Inflammatory macrophage treated with lipopolysaccharide for 1 hour (primary cell): ENCODE measurements at places on chromosomes 11 and 22.

DNA sequence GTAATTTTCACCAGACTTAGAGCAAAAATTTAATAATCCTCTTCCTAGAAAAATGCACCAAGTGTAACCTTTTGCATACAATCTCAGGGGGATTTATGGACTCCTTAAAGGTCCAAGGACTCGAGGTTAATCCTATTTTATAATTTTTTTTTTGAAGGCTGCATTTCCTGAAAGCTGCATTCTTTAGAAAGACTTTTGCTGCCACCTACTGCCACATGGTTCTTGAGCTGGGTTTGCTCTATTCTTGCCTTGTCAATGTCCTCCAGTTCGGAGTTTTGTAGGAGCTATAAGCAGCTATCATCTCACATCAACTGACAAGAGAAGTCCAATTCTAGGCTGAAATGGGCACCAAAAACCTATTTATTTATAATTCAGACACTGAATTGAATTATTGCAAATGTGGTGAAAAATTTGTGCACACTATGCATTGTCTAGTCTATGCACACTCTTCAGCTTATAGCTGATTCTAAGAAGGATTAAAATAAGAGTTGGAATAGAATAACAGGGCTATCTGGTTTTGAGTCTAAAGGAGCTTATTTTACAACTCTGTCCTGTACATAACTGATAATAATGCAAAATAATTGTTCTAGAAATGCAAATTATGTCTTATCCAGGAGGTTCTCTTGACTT lies 31.3 kb downstream of the TRAF6 start:
- peak; percentile 24 for DNase-seq

DNA sequence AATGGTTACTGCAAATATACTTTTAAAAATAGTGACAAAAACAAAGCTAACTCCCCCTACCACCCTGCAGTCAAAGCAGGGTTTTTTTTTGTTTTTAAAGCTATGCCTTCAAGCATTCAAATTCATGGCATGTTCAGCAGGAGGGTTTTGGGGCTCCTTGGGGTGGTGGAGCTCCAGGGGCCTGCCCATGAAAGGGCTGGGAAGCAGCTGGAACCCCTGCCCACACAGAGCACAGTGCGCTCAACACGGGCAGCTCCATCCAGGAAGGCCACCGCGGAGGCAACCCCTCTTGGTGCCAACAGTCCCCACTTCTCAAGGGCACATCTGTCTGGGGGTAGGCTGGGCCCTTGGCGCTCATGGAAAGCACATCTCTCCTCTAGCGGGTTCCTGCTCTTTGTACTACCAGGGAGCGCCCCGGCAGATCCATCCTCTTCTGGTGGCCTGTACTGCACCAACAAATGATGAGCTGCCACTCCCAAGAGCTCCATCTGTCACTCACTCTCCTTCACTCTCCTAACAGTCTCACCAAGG lies 16.6 kb upstream of the PHLDA2 start:
- no peak for DNase-seq

GRCh38 chr11:32838505-32839274 lies 9.0 kb downstream of the PRRG4 start:
- DNase-seq, result no peak

DNA sequence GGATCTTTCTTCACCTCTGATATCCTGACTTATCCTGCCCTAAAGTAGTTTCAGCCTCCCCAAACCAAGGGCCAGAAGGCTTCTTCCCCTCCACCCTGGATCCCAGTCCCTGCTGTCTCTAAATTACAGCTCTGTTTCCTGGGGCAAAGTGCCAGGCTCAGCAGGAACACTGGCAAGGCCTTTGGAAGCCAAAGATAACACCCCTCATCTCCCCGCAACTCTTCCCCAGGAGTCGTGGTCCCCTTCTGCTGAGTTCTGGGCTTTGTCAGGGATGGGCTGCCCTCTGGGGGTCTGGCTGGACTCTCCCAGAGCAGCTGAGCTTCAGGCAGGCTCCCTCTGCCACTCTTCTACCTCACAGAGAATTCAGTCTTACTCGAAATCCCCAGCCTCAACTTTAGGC lies 53.8 kb upstream of the AMPD3 start:
- no peak for DNase-seq

- DNase-seq, result no peak
Observed at GRCh38 chr11:85750646-85751045, 60.3 kb downstream of the SYTL2 start.

DNA sequence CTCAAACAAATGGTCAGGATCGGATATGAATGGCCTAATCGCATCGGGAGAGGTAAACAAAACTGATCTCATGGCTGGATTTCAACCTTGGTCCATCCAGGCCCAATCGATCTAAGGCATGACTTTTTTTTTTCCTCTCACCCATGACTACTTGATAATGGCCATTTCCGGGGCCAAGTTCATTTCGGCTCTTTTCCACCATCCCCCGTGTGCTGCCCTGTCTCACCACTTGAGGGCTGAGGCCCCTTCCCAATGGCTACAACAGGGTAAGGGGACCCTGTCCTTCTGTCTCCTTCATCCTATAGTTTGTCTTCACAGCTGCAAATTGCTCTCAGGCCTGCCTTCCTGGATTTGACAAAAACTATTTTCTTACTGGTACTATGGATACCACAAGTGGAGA lies 26.7 kb downstream of the GRAP2 start:
- no peak for DNase-seq

DNA sequence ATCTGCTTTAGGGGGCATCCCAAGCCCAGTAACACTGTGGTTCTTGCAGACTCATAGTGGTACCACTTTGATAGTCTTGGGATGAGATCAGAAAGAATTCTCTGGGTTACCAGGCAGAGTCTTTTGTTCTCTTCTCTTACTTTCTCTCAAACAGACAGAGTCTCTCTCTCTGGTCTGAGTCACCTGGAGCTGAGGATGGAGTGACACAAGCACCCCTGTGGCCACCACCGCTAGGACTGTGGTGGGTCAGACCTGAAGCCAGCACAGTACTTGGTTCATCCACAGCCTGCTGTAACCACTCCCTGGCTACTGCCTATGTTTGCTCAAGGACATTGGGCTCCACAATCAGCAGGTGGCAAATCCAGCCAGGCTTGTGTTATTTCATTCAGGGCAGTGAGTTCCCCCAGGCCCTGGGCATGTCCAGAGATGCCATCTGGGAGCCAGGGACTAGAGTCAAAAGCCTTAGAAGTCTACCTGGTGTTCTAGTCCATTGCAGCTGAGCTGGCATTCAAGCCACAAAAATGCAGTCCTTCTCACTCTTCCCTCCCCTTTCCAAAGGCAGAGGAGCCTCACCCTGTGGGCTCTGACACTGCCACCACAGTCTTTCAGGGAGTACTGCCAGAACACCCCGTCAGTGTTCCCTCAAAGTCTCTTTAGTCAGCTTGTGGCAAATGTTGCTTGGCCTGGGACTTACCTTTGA lies 29.9 kb downstream of the ENDOD1 start:
- no peak for DNase-seq

DNA sequence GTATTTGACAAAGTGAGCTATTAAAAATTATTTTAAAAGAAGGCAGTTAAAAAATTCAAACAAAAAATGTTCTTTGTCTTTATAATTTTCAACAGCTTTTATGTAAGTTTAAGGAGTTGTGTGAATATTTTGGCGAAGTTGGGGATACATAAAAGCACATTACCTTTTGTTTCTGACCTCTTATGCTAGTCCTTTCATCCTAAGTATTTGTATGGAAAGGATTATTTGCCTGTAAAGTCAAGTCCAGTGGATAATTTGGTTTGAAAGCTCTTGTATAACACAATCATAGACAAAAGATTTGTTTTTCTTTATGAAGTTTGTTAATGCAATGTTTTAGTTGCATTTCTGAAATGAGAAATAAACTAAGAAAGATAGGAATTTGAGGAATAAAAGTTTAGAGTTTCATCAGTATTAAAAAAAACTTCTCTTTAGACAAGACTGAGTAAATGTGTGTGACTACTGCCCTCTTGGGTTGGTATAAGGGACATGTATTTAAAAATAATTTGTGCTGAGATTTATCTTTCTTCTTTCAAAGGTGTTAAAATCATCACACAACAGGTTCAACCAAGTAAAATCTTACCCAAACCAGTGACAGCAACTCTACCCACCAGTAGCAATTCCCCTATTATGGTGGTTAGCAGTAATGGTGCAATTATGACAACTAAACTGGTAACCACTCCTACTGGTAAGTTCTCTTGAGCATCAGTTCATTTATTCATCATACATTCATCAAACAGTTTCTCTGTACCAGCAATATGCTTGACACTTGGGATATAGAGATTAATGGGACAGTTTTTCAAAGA lies 68.2 kb downstream of the EMSY start:
- peak; percentile 14 for DNase-seq

- no peak for DNase-seq
Observed at GRCh38 chr11:12237381-12237784, 127.0 kb downstream of the MICAL2 start.

DNA sequence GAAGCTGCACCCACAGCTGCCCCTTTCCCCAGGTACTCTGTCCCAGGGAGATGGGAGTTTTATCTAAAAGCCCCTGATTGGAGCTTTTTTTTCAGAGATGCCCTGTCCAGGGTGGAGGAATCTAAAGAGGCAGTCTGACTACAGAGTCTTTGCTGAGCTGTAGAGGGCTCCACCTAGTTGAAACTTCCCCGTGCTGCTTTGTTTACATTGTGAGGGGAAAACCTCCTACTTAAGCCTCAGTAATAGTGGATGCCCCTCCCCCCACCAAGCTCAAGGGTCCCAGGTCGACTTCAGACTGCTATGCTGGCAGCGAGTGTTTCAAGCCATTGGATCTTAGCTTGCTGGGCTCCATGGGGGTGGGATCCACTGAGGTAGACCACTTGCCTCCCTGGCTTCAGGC lies 470.1 kb upstream of the LARGE1 start:
- no peak for DNase-seq

DNA sequence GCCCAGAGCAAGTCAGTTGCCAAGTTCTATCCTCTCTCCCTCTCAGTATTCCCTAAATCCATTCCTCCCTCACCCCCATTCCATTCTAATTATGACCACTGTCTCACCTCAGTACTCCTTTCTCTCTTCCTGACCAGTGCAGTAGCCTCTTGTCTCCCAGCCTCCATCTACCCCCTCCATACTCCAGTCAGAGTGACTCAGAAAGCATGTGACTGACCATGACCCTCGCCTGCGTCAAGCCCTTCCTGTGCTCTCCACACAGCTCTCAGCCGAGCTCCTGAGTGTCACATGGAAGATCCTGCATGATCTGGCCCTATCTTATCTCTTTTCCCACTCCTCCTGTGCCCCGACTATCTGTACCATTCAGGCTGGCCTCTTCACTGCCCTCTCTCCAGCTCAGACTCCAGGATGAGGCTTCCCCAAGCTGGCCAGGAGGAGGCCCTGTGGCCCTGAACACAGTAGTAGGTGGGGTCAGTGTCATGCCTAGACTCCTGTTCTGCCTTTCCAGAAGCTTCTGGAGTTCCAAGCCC lies 42.6 kb downstream of the NEU3 start:
- DNase-seq, result peak; percentile 79

DNA sequence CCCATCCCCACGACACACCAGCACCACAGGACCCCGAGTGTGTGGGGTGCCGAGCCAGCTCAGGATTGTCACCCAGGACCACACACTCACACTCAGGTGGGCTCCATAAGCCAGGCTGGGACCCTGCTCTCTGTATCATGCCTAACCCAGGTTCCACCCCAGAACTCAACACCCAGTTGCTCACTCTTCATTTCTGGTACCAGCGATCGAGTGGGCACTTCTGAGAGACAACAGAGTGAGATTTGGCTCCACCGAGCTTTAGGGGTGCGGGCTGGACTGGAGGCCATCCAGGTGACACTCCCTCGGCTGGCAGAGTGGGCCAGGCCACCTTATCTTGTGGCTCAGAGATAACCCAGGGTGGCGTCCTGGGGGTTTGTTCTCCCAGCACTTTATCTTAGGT lies 1323.8 kb downstream of the BRD1 start:
- no peak for DNase-seq

- no peak for DNase-seq
Observed at GRCh38 chr11:22459048-22459447, 120.9 kb downstream of the SLC17A6 start.

GRCh38 chr11:132621976-132622580 lies 910.2 kb downstream of the OPCML start:
- DNase-seq, result no peak

DNA sequence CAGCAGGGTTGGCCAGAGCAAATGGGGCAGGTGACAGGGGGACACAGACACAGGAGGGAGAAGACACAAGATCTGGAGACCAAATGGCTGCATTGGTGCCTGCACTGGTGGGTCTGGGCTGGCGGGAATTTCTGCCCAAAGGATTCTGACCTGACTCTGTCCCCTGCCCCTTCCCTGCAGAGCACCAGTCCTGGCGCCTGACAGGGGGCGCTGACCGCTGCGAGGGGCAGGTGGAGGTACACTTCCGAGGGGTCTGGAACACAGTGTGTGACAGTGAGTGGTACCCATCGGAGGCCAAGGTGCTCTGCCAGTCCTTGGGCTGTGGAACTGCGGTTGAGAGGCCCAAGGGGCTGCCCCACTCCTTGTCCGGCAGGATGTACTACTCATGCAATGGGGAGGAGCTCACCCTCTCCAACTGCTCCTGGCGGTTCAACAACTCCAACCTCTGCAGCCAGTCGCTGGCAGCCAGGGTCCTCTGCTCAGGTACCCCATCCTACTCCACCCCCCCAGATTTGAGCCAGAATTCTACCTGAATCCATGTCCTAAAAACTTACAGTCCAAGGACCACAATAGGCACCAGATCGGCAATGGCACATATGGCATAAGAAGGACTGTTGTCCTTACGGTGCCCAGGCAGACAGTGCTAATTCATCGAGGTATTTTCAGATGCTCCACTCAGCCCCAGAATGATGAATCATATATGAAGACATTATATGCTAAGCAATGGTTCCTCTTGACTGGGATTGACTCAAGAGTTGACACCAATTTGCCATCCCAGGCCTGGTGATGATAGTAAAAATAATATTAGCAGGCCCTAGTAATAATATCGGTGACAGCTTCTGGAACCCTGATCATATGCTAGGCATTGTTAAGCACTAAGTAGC lies 38.2 kb downstream of the CD6 start:
- DNase-seq, result no peak

DNA sequence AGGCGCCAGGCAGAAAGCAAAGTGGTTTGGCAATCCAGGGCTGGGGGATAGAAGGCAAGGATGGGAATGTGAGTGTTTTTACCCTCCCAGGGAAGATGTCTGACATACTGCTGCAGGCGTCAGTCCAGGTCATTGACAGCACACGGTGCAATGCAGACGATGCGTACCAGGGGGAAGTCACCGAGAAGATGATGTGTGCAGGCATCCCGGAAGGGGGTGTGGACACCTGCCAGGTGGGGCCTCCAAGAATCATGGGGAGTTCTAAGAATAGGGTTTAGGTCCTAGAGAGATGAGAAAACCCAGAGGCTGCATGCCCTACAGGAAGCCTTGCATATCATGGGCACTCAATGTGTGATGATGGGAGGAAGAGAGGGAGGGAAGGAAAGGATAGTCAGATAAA lies 28.3 kb upstream of the SMIM35 start:
- no peak for DNase-seq

GRCh38 chr11:103920933-103921332 lies 115.5 kb upstream of the DDI1 start:
- no peak for DNase-seq

DNA sequence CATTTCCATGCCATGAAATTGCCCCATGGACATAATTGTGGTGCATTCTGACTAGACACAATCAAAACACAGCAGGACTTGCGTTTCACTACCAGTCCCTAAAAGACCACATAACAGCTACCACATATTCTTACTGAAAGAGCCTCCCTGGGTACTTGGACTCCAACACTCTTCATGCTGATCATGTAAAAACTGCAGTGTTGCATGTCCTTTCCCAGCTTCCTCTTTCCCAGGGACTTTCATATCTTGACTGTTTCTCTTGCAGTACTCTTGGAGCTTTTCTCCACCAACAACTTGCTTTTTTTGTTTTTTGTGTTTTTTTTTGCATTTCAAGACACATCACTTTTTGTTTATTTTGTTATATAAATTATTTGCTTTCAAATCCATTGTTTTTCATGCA lies 22.9 kb downstream of the MS4A6E start:
- peak; percentile 58 for DNase-seq

- no peak for DNase-seq
Observed at GRCh38 chr11:31987118-31988005, 103.5 kb upstream of the RCN1 start.
